ENCODE measurements at places on chromosomes 11 and 22.

DNA sequence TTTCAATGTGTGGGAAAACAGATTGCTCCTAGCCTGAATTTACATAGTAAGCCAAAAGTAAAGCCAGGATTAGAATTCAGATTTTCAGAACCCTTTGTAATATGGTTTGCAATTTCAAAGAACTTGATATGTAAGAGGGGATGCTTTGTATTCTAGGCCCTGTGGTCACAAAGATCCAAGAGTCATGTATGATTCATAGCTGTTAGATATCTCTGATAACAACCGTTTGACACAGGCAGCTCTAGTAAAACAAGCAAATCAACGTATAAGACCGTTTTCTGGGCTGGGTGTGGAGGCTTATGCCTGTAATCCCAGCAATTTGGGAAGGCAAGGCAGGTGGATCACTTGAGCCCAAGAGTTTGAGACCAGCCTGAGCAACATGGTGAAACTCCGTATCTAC is 79.6 kb downstream of the EMSY start:
- DNase-seq, result no peak

GRCh38 chr22:32684822-32685187 is 116.7 kb upstream of the TIMP3 start:
- no peak for DNase-seq

DNA sequence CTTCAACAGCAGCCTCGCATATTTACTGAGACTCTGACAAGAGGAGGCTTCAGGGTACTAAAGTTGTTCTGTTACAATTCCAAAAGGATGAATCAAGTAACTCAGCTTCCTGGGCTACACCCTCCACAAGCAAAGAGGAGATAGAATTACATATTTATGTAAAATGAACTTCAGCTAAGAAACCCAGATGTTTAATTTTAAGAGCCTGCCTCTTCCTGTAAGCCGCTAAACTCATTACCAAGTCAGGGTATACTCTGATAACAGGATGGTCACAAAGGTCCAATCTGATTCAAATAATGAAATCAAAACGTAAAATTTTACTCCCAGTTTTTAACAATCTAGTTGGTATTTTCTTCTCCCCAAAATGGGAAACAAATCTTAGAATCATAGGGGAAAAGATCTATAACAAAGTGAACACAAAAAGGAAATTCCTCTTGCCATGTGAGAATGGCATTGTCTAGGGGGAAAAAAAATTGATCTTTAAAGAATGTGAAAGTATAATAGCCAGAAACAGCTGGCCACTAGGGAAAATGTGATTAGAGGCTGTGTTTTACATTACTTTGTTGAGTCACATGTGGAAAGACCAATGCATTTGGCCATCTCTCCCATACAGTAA is 30.9 kb downstream of the CHEK2 start:
- no peak for DNase-seq

GRCh38 chr11:88295028-88295427 is 42.5 kb downstream of the CTSC start:
- no peak for DNase-seq

- no peak for DNase-seq
These were observed 10.3 kb upstream of the FIBIN start for GRCh38 chr11:26983645-26984044.

GRCh38 chr11:122666743-122667142 is 11.2 kb downstream of the UBASH3B start:
- DNase-seq, result no peak

GRCh38 chr11:134252346-134253187 is 585 bp downstream of the THYN1 start:
- peak; percentile 43 for DNase-seq

- no peak for DNase-seq
These were observed 7.3 kb upstream of the ARAP1 start for GRCh38 chr11:72759468-72759985.

DNA sequence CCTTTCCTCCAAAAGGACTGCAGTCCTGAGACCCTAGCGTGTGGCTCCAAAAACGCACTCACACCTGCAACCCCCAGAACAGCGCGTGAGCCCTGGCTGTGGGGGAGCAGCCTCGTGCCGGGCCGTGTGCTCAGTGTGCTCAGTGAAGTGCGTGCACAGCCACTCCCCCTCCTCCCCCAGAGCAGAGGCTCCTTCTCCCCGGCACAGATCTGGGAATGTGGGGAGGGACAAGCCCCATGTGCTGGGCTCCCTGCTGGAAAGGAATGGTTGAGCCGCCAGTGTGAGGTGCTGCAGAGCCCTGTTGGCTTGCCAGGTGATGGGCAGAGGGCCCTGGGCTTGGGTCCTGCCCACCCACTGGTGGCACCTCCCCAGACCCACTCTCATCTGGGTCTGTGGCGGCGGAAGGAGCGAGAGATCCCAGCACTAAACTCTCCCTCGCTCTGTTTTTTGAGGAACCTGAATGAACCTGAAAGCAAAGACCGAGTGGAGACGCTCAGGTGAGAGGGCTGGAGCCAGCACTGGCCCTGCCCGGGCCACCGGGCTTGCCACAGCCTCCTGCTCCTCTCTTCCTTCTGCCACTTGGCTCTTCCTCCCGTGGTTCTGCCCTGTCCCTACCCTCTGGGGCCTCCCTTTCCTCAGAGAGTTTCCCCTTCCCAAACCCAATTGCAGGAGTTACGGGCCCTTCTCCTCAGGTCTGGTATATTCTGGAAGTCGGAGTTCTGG is 9.0 kb downstream of the RCOR2 start:
- no peak for DNase-seq

All from pons (tissue), 1 donor.